SJCRH30 (cell line): ENCODE measurements at places on chromosomes 11 and 22.

DNA sequence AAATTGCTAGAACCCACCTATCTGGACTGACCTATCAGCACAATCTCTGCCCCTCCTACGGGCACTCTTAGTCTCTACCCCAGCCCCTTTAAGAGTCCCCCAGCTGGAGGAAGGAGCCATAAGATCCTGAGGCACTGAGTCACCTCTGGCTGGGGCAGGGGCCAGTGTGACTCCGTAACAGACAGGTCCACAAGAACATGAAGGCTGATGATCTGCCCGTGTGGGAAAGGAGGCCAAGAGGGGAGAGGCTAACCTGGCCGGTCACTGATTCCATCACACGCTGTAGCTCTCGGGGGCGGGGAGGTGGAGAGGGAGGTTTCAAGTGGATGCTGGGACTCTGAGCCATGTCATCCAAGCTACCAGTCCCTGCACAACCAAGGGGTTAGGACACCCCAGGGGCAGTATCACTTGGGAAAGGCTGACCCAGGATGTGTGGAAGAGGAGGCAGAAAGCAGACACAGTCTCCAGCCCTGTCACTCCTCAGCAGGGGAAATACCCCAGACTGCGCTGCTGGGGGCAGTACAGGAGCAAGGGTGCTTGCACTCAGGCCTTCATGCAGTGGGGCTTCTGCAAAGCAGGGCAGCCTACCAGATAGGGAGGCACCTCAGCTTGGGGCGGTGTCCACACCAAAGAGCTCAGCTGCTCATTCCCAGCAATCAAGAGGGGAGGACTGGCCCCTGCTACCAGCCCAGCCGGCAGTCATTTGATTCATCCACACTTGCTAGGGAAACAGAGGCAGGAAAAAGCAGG, 22.3 kb downstream of the ARHGAP1 start:
- no peak for DNase-seq

GRCh38 chr11:77139201-77139600, 11.2 kb downstream of the MYO7A start:
- no peak for DNase-seq

DNA sequence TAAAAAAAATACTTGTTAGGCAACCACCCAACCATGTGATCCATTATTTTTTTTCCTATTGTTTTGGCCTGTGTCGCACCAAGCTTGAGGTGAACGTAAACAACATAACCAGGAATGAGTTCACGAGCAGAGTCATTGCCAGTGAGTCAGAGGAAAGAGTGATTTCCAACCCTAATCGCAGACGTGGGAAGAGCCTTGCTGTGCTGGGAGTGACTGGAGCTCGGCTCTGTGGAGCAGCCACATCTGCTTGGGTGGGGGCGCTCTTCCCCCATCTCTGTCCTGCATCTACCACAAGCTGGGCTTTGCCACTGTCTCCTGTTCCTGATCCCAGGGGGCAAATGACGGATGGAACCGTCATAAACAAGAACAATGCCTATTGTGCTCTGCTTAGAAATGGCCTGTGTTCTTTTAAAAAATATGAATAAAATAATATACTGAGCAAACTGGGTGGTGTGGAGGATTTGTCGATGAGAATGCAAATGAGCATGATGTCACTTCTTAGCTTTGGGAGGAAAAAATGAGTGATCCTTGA, 210.0 kb downstream of the KIRREL3 start:
- DNase-seq = no peak

DNA sequence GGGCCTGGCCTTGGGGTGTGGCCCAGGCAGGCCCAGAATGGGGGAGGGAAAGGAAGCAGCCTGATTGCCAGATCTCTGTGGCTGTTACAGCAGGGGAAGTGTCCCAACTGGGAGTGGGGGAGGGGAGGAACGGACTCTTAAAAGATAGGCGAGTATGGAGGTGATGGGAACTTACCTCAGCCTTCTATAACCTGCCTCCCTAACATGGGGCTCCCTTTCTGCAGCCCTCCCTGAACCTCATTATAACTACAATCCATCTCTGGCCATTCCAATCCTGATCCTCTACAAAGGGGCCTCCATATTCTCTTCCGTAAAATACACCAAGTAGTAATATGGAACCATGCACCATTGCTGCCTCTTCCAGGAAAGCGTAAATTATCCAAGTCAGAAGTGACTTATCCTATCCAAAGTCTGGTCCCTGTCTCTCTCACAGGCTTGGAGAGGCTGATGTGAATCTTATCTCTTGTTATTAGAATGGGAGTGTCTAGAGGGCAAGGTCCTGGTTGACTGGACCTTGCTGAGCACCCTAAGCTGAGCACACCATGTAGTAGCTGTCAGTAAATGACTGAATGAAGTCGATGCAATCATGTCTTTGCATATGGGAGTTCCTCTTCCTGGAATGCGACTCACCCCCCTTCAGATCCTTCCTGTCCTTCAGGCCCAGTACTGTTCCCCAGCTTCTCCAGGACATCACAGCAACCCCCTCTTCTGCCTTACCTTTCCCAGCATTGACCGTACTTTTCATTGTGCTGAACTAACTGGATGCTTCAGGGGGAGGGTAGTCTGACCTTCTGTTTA, 5.9 kb downstream of the RHOG start:
- DNase-seq = no peak

DNA sequence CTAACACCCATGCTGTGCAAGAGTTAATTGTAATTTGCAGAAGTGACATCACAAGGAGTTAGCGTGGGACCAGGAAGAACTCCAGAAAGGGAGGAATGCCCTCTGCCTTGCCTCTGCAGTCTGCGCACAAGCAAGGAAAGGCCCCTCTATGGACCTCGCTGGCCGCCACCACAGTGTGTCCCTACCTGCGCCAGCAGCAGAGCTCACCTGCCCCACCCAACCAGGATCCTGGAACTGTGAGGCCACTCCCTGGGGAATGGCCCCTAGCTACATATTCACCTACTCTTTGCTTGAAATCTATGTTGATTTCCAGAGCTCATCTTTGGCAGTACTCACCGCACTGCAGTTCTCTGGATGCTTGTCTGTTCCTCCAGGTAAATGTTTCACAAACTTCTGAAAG, 72.0 kb upstream of the MTNR1B start:
- DNase-seq = no peak
